ENCODE measurements at places on chromosomes 11 and 22. TPM values are rescaled to one million over a fixed set of nuclear protein-coding genes. Genes with fewer than 3 reads are reported as not detected.

KDM4E gene
- not detected for total RNA-seq

TMEM179B gene
- 30.6 TPM for total RNA-seq

CPT1B gene
- total RNA-seq = 10.4 TPM

TMEM132A gene
- total RNA-seq = 6.7 TPM

GAB4 gene
- not detected for total RNA-seq

ADAMTS15 gene
- total RNA-seq = 61.2 TPM

KLHDC7B gene
- total RNA-seq = 0.10 TPM

SLC22A25 gene
- not detected for total RNA-seq

DEFB108B gene
- not detected for total RNA-seq

CCDC116 gene
- total RNA-seq = 0.39 TPM

SCUBE2 gene
- 29.2 TPM for total RNA-seq

MAJIN gene
- total RNA-seq = not detected

CARD18 gene
- total RNA-seq = not detected

UBASH3B gene
- total RNA-seq = 51.3 TPM

PNPLA5 gene
- not detected for total RNA-seq

TYR gene
- total RNA-seq = not detected

RELT gene
- 15.8 TPM for total RNA-seq

ZNF215 gene
- total RNA-seq = 2.5 TPM

POU2AF1 gene
- total RNA-seq = 0.10 TPM
